GM23338 (cell line): ENCODE measurements at places on chromosomes 7 and 10. TPM values are rescaled to one million over a fixed set of nuclear protein-coding genes. Genes with fewer than 3 reads are reported as not detected.

DNA sequence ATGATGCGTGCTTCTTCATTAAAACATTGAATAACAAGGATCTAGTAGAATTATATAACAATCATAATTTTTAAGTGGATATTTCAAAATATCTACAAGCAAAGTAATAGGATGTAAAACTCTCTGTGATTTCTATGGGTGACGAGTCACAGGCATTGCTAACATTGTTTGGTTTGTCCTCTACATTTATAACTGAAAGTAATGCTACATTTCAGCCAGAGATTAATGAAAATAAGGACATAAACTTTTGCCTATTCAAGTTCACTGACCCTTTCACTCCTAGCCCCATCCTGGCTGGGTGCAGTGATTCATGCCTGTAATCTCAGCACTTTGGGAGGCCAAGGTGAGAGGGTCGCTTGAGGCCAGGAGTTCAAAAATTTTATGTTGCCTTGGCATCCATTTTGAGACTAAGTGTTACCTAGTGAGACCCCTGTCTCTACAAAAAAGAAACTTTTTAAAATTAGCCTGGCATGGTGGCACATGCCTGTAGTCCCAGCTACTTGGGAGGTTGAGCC, 38.4 kb upstream of the HSPA12A start:
- no peak for DNase-seq
- H3K4me3 ChIP-seq = no peak overlapping the region
- H3K27ac ChIP-seq = no peak overlapping the region
- no peaks in the 10 kb centered on the region for H3K4me1 ChIP-seq
- no peaks in the 10 kb centered on the region for H3K36me3 ChIP-seq

ACTA2 gene
- total RNA-seq = 2.4 and 9.4 TPM in 2 replicates

ZNF727 gene
- not detected in 2 replicates for total RNA-seq

- no peak overlapping the region for H3K27ac ChIP-seq
- no peak overlapping the region for H3K4me3 ChIP-seq
- H3K4me1 ChIP-seq = no peaks in the 10 kb centered on the region
- no peak for DNase-seq
- no peaks in the 10 kb centered on the region for H3K27me3 ChIP-seq
- H3K36me3 ChIP-seq = no peaks in the 10 kb centered on the region
Observed at GRCh38 chr7:50662041-50662694, 97.0 kb upstream of the DDC start.

DNA sequence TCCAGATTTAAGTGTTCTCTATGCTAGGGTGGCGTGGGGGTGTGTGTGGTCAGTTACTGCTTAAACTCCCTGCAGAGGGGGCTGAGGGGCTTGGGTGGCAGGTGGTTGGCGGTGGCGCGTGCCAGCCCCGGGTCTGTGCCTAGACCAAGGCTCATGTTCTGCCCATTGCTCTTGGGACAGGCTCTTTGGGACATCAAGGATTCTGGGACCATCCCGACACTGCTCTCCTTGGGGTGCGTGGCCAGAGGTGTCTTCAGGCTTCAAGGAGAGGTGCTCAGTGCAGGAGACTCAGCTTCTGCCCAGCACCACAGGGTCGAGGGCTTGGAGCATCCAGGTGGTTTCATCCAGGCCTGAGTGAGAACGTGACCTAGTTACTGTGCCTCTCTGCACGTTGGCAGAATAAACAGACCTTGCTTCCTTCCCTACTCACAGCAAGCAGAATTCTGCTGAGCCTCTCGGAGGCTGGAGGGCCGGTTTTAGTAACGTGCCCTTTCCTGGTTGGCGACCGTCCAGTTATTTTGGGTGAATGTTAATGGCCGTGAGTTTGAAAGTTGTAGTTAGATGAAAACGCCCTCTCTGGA, 39.9 kb downstream of the CAMK1D start:
- H3K27ac ChIP-seq = no peak overlapping the region
- no peaks in the 10 kb centered on the region for H3K4me1 ChIP-seq
- DNase-seq = no peak
- H3K36me3 ChIP-seq = no peaks in the 10 kb centered on the region

DNA sequence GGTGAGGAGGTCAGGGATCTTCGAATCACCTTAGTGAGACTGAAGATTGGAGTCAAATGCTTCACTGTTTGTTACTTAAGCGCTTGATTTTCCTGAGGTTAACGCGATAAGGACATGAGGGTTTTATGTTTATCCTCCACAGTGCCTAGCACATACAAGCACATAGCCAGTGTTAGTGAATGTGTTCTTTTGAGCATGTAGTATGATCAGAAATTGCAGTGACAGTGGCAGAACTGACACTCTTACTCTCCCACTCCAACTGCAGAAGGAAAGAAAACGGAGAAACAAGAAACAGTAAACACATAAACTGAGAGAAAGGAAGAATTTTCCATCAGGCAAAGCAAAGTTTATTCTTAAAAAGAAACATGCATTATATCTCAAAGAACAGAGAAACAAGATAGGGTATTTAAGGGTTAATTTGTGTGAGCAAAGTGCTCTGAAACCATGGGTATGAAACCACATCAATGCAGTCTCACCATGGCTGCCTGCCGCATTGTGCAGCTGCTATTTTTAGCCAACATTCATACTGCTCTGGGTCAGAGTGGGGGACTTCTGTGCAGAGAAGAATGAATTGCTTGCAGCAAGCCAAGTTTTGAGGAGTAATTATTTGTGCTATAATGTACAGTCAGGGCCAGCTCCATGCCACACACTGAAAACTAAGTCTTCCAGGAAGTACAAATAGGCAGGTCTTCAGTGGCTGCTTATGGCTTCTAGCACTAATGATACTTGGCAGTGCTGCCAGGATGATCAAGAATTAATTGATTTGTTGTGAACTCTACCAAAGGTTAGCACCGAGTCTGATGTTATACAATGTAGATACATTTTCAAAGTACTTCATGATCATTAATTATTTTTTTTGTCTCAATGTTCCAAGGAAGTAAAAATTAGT, 152.0 kb downstream of the MACC1 start:
- DNase-seq = no peak
- peaks cover 7% of the 10 kb centered on the region; the same call in 1 of the 2 replicates for H3K36me3 ChIP-seq
- H3K4me3 ChIP-seq = no peak overlapping the region
- H3K27me3 ChIP-seq = no peaks in the 10 kb centered on the region
- peak overlapping the region; percentile 55 for H3K27ac ChIP-seq

GRCh38 chr10:71435571-71436267, 39.0 kb downstream of the CDH23 start:
- H3K4me1 ChIP-seq = no peaks in the 10 kb centered on the region
- no peaks in the 10 kb centered on the region for H3K36me3 ChIP-seq
- no peaks in the 10 kb centered on the region for H3K27me3 ChIP-seq
- H3K4me3 ChIP-seq = no peak overlapping the region

DNA sequence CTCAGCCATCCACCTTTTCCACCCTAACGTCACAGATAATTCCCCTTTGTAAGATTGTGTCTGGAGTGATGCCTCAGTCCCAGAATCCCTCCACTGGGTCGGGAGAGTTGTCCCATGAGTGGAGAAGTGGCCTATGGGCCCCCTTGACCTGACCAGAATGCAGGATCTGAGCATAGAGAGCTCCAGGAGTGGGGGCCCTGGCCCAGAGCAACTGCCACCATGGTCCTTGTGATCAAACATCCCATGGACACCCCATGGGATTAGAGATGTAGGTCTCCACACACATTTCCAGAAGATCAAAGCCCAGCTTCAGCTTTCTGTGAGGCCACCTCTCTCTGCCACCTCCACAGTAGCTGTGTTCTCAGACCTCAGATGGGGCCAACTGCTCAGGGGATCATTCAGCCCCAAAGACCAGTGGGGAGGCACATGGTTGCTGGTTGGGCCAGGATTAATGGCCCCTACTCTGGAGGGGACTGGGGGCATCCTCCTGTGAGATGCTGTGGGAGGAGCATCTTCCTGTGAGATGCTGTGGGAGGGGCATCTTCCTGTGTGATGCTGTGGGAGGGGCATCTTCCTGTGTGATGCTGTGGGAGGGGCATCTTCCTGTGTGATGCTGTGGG, 28.5 kb upstream of the DPYSL4 start:
- H3K4me3 ChIP-seq = no peak overlapping the region
- H3K36me3 ChIP-seq = no peaks in the 10 kb centered on the region
- H3K27ac ChIP-seq = no peak overlapping the region
- no peaks in the 10 kb centered on the region for H3K27me3 ChIP-seq

DNA sequence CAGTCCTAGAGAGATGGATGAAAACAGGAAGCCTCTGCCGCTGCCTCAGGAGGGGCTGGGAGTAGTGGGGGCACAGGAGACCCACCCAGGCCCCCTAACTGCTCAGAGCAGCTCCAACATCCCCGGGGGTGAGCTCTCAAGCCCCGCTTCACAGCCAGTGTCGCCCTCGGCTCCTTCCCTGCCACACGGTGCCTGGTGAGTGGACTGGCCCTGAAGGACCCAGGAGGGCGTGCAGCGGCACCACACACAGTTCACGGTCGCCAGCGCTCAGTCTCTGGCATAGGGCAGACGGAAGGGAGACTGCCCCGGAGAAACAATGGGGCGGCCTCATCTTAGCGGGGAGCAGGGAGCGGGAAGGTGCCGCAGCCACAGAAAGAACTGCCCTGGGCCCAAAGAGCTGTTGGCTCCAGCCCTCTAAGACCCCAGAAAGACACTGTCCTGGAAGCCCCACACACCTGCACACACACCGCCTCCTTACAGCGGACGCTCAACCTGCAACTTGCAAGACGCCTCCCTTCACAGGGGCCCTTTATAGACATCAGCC, 1.2 kb downstream of the CLDN15 start:
- H3K27me3 ChIP-seq = no peaks in the 10 kb centered on the region
- no peak overlapping the region for H3K27ac ChIP-seq
- DNase-seq = no peak
- H3K4me3 ChIP-seq = no peak overlapping the region

MKX gene
- 0.97 and 1.6 TPM in 2 replicates for total RNA-seq

GRCh38 chr7:871900-872537, 4.3 kb upstream of the GET4 start:
- no peaks in the 10 kb centered on the region for H3K27me3 ChIP-seq
- no peak for DNase-seq
- no peak overlapping the region for H3K4me3 ChIP-seq
- no peaks in the 10 kb centered on the region; the same call in 1 of the 2 replicates for H3K36me3 ChIP-seq
- peak overlapping the region; percentile 66 for H3K27ac ChIP-seq

GPC2 gene
- 48.8 and 53.6 TPM in 2 replicates for total RNA-seq

DNA sequence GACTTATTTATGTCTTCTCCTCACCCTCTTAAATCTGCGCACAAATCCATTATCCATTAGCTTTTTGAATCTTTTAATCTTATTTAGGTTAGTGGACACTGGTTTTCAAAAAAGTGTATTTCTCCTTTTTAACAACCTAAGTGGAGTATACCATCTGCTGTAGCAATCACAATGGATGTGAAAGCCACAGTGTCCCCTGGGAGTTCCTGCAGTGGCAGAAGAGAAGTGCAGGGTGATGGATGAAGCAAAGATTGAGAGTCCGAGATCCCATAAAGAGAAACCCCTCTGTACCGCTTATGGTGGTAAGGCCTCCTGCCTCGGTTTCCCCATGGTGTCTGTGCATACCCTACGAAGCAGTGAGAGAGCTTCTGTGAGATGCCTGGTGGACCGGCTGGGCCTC, 236.4 kb downstream of the COBL start:
- no peaks in the 10 kb centered on the region for H3K36me3 ChIP-seq
- DNase-seq = no peak
- H3K4me3 ChIP-seq = peak overlapping the region; percentile 32; the same call in 1 of the 2 replicates
- peaks cover 30% of the 10 kb centered on the region for H3K4me1 ChIP-seq
- H3K27ac ChIP-seq = peak overlapping the region; percentile 94

DNA sequence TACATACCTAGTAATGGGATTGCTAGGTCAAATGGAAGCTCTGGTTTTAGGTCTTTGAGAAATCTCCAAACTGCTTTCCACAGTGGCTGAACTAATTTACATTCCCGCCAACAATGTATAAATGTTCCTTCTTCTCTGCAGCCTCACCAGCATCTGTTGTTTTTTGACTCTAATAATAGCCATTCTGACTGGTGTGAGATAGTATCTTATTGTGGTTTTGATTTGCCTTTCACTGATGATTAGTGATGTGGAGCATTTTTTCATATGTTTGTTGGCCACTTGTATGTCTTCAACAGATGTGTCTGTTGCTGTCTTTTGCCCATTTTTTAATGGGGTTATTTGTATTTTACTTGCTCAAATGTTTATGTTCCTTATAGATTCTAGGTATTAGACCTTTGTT, 675.5 kb downstream of the SUGCT start:
- no peak overlapping the region for H3K27ac ChIP-seq
- H3K4me3 ChIP-seq = no peak overlapping the region
- H3K36me3 ChIP-seq = no peaks in the 10 kb centered on the region
- H3K4me1 ChIP-seq = no peaks in the 10 kb centered on the region

TEX47 gene
- not detected in 2 replicates for total RNA-seq

DNA sequence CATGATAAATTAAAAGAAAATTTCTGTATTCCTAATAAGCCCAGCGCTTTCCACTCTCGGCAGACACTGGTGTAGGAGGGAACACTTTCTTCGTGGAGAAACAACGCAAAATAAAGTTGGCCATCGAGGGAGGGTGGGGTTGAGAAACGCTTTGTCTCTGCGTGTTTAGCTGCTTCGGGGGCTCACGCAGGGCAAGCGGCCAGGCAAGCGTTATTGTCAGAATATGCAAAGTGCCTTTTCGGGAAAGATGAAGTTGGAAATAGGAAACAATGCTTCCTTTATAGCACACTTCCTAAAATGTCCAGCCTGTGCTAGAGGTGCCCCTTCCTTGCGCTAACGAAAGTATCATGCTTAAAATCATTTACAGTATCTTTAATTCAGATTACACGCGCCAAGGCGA, 1.9 kb upstream of the EBF3 start:
- DNase-seq = no peak
- H3K27ac ChIP-seq = no peak overlapping the region
- peaks cover 98% of the 10 kb centered on the region for H3K27me3 ChIP-seq
- no peaks in the 10 kb centered on the region for H3K36me3 ChIP-seq
- peak overlapping the region; percentile 26; the same call in 1 of the 2 replicates for H3K4me3 ChIP-seq

CNTNAP2 gene
- total RNA-seq = 34.0 and 38.2 TPM in 2 replicates

GRCh38 chr10:36423821-36424248, 701.6 kb upstream of the ANKRD30A start:
- DNase-seq = no peak
- no peaks in the 10 kb centered on the region for H3K27me3 ChIP-seq
- no peak overlapping the region for H3K4me3 ChIP-seq
- H3K36me3 ChIP-seq = no peaks in the 10 kb centered on the region
- no peak overlapping the region for H3K27ac ChIP-seq
- H3K4me1 ChIP-seq = peaks cover 27% of the 10 kb centered on the region

DNA sequence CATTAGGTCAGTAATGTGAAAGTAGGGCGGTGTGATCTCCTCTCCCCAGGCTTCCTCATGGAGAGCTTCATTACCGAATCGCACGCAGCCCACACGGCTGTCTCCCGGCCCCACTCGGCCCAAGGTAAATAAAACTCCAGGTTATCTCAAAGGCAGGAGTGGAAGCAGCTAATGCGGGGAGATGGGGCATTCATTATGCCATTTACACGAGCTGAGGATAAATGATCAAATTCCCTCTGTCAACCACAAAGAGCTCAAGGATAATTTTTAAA, 93.5 kb downstream of the ADARB2 start:
- H3K27me3 ChIP-seq = no peaks in the 10 kb centered on the region
- H3K4me3 ChIP-seq = no peak overlapping the region
- DNase-seq = no peak
- H3K36me3 ChIP-seq = no peaks in the 10 kb centered on the region
- H3K27ac ChIP-seq = no peak overlapping the region

NUPR2 gene
- total RNA-seq = not detected in 2 replicates

EBLN1 gene
- total RNA-seq = not detected in 2 replicates

SFRP4 gene
- not detected in 2 replicates for total RNA-seq

- peaks cover 46% of the 10 kb centered on the region for H3K4me1 ChIP-seq
- no peak overlapping the region for H3K4me3 ChIP-seq
- H3K27ac ChIP-seq = no peak overlapping the region
- no peak for DNase-seq
- H3K36me3 ChIP-seq = no peaks in the 10 kb centered on the region
Observed at GRCh38 chr7:158861936-158862704, 5.8 kb downstream of the DYNC2I1 start.
